ENCODE measurements at places on chromosomes 7 and 10. TPM values are rescaled to one million over a fixed set of nuclear protein-coding genes. Genes with fewer than 3 reads are reported as not detected.
A peak's percentile ranks its signal among the peaks of the same experiment; 100 is the strongest.

- peak; percentile 62 for DNase-seq
Measured at GRCh38 chr10:130353928-130354572, 217.9 kb downstream of the GLRX3 start.

DNA sequence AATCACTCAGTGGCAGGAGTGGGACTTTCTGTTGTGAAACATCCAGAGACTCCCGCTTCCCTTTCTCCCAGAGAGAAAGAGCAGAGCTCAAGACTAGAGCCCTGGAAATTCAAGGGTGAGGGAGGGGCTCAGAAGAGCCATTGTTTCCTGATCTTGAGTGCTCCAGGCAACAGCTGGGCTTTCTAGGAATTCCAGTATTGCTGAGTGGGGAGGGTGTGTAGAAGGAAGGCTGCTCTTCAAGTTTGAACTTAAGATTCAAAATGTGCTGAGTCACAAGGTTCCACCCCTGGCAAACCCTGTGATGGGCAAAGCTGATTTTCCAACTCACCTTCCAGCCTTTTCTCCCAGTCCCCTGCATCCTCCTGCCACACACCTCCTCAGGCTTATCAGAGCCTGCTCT, 42.3 kb upstream of the MSRB2 start:
- no peak for DNase-seq

- no peak for DNase-seq
Measured at GRCh38 chr10:20492447-20492846, 404.7 kb downstream of the NEBL start.

DNA sequence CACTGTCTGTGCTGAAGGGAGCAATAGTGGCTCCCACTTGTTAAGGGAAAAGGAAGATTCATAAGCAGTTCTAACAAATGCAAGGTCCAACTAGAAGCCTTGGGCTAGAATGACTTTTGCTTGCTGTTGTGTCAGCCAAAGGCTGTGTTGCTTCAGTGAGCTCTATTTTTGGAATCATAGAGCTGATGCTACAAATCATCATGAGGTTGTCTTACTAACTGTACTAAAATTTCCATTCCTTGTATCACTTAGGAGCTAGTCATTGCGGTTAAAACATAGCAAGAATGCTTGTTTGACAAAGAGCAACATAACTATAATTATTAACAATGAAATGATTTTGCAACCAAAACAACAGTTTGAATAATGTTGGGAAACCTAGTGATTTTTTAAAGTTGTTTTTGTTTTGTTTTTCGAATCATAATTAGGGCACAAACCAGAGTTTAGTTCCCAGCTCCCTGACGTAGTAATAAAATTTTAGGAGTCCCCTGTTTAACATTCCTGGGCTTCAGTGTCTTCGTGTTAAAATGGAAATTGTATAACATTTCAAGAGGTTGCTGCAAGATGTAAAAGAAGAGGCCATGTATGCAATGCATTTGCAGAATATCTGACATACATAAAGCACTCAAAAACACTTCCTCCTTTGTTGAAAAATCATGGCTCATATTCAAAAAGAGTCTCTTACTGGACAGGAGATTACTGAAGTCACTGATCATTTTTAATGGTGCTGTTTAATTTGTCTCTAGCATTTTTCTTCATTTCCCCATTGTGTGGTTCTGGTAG, 183.4 kb downstream of the MACC1 start:
- DNase-seq: no peak

- no peak for DNase-seq
Measured at GRCh38 chr10:103856797-103857170, 1.4 kb upstream of the SH3PXD2A start.

DNA sequence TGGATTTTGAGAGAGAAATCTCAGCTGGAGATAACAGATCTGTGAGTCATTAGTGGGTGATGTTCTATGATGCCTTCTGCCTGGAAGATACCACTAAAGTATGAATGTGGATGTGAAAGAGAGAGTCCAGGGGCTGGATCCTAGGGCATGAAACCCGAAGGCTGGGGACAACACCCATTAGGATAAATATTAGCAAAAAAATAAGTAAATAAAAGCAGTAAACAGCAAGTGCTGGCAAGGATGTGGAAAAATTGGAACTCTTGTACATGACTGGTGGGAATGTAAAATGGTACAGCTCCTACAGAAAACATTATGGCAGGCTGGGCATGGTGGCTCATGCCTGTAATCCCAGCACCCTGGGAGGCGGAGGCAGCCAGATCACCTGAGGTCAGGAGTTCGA, 16.6 kb upstream of the MGMT start:
- no peak for DNase-seq

DNA sequence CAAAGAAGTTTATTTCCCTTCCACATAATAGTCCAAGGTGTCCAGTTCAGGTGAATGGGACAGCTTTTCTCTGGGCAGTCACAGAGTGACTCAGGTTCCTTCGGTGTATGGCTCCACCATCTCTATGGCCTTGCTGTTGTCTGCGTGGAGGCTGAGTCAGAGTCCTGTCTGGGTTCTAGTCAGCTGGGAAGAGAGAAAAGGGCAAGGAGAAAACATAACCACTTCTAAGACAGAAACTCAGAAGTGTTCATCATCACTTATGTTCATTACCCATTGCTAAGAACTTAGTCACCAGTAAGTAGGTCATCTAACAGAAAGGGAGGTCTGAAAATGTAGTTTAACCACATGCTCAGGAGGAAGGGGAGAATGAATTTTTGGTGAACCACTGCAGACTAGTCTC, 32.4 kb upstream of the CCDC7 start:
- peak; percentile 89 for DNase-seq

GRCh38 chr7:103791894-103792293, 197.6 kb downstream of the RELN start:
- no peak for DNase-seq

GRCh38 chr10:110398419-110399105, 93.8 kb upstream of the SMNDC1 start:
- peak; percentile 95 for DNase-seq

DNA sequence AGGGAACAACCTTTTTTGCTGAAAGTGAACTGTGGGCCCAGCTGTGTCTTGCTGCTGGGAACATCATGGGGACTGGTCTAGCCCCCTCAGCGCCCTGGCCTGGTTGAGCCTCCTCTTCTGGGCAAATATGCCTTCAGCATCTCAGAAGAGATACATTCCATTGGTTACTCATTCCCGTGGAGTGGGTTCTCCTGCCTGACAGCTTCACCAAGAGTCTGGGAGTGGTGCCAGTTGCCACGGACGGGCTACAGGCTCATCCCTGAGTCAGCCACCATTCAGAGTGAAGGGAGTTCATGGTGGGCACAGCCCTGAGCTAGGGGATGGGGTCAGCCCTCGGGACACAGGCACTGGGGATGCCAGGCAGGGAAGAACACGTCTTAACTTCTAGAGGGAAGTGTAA, 81.9 kb downstream of the RAMP3 start:
- peak; percentile 92 for DNase-seq

DNA sequence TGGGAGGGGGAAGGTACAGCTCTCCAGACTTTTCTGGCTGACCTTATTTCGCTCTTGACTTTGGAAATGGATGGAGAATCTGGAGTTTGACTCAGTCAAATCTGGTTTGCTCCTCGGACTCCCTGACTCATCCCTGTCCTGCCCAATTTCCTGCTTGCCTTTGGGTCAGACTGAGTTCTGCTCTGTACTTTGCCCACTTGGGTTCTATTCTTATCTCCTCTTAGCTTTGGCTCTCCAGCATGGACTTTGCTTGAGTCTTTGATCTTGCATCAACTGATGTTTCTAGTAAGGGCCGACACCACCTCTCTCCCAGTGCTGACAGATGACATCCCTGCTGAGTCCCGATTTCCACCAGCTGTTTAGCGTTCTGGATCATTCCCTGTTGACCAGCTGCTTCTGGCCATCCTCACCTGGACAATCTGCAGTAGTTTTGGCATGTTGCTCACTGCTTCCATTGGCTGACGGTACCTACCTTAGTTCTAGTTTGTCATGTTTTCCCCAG, 335.3 kb downstream of the SUGCT start:
- no peak for DNase-seq

DNA sequence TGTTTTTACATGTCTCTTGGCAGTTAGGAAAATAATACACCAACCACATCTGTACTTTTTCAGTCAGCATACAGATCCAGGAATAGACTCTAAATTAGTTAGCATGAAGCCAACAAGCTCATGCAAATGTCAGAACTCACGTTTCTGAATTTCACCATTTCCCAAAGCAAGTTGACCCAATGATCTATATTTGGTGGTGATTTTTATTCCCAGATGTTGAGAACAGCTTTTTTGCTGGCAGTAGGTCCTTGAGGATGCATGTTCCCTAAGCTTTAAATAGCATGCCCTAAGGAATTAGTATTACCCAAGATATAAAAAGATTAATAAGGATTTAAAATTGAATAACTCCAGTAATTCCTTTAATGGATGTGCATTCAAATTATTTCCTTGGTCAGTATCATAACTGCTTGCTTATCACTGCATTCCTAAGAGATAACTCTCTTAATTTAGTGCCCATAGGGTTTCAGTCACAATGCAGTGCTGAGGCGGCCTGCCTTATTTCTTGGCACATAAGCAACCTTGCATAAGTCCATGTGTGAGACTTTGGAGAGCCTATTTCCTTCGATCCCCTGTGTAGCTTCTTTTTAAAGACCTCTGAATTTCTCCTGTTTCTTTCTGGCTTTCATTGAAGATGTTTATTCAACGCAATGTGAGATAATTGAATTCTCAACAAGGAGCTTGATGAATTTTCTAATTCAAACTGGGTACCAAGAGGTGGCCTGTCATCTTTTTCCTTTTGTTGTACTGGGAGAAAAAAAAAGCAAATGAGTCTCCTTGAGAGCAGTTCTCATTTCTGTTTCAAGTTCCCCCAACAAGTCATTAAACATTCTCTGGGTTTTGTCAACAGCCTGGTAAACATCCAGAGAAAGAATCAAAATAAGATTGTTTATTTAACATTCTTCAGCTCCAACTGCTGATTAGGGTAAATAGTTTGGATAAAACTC, 135.3 kb upstream of the MEOX2 start:
- no peak for DNase-seq

DNA sequence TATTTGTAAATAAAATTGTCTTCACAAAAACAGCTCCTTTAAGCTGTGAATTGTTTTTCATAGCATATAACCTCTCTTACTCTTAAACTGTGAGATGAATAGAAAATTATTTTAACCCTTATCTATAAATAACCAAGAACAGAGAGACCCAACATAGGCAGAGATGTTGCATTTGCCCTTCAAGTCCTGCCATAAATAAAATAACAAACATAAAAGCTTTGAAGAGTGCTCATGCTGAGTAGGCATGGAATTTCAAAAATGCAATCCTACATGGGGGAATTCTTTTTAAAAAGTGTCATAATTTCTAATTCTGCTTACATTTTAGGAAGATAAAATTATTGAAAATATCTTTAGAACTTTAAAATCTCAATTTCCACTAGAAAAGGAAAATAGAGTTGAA, 124.1 kb upstream of the FERD3L start:
- DNase-seq: no peak

DNA sequence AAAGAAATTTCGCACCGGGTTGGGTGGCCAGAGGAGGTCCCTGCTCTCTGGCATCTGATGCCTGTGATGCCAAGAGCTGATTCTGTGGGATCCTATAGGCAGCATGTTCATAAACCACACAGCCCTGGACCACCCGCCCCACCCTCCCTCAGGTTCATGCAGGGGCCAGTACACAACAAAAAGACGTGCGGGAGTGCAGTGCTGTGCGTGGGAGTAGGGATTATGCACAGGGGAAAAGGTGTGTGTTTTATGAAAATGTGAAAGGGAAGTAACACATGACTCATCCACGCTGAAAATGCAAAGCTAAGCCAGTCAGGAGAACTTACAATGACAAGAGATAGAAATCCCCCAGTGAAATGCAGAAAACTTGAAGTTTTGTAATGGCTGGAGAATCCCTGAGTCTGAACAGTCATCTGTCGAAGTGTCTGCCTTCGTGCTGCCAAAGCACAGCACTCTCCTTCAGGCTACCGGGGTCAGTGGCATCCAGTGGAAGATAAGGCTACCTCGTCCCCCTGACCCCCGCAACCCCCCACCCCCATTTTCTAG, 1.1 kb downstream of the KIAA1217 start:
- DNase-seq: peak; percentile 81

GRCh38 chr7:91512958-91513357, 248.7 kb downstream of the FZD1 start:
- DNase-seq: no peak

DNA sequence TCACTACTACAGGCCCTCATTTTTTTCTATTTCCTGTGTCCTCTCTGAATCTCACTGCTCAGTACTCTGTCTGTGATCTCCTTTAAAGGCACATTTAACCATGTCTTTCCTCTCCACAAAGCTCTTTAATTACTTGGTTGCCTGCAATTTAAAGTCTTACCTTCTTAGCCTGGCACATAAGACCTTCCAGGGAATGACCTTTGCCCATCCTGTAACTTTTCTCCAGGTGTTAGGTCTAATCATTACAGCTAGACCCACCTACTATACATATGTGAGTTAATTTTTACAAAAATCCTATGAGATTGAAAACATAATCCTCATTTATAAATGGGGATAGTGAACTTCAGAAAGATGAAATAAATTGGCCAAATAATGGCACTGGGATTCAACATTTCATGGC, 244.1 kb upstream of the RHOBTB1 start:
- DNase-seq: no peak

- DNase-seq: no peak
Measured at GRCh38 chr7:148935451-148935850, 51.4 kb upstream of the EZH2 start.

DNA sequence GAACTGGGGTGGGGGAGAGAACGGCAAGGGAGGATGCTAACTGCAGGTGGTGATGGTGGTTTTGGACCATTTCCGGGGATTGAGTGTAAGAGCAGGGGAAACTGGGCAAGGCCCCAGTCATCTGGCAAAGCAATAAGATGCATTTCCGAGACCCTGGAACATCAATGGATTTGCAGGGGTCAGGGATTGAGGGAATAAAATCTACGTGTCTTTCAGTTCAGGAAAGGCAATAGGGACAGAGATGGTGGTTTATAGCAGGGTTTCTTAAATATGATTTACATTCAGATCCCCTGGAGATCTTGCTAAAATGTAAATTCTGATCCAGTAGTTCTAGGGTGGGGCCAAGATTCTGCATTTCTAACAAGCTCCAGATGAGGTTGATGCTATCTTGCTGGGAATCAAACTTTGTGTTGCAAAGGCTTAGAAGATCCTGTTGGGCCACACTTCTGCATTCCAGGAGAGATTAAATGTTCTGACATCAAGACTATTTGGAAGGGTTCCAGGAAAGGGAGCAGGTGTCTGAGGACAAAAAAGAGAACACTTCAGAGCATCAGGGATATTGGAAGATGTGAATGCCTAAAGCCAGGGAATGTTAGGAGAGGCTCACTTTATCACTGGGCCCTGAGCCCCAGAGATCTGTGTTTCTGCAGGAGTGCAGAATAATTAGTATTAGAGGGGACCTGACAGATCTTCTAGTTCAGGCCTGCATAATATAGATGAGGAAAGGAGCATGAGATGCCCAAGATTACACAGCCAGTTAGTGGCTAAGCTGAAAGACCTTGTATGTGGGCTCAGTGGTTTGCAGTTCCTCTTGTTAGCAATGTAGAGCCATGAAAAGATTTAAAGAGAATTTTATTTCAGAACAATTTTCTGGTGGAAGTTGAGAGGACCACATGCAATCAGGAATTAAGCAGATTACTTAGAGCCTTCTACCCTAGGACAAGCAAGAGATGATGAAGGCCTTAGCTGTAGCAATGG, 32.4 kb downstream of the BLNK start:
- no peak for DNase-seq

Gene CDK14
- 39.1 TPM for total RNA-seq

Gene FAM241B
- total RNA-seq: not detected

Gene CDNF
- 1.8 TPM for total RNA-seq

Gene IL2RA
- total RNA-seq: not detected

Gene IGF2BP3
- 2.7 TPM for total RNA-seq

Gene LRRC18
- not detected for total RNA-seq

Gene ATG9B
- total RNA-seq: not detected

Gene EMX2
- 0.88 TPM for total RNA-seq

Gene PTPRZ1
- total RNA-seq: under 0.01 TPM

Gene SKIDA1
- 0.29 TPM for total RNA-seq

Gene GPR146
- total RNA-seq: 5.1 TPM

All from osteoblast (primary cell).